Activated gamma-delta T cell treated with anti-CD3 and anti-CD28 coated beads, Interleukin-2, amount 50 U/mL, for 16 hours (primary cell): ENCODE measurements at places on chromosomes 5 and 9.

GRCh38 chr9:114493521-114494184 is 11.6 kb downstream of the WHRN start:
- no peak for DNase-seq

DNA sequence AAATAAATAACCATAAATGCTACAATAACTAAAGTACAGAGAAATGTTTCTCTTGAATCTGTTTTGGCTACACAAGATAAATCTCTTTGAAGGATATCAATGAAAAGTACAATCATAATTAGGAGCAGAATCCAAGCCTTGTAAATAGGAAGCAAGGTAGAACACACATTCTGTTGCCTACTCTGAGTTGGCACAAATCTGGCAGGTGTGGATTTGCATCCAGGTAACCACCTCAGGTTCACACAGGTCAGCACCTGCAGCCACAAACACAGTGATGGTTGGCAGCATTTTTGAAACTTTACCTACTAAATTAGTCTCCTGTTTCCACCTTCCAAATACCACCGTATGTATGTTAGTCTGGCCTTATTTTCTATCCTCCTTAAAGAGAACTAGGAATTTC is 105.3 kb upstream of the PIK3R1 start:
- no peak for DNase-seq

- DNase-seq = no peak
Observed at GRCh38 chr5:123755653-123756317, 243.8 kb downstream of the CSNK1G3 start.

DNA sequence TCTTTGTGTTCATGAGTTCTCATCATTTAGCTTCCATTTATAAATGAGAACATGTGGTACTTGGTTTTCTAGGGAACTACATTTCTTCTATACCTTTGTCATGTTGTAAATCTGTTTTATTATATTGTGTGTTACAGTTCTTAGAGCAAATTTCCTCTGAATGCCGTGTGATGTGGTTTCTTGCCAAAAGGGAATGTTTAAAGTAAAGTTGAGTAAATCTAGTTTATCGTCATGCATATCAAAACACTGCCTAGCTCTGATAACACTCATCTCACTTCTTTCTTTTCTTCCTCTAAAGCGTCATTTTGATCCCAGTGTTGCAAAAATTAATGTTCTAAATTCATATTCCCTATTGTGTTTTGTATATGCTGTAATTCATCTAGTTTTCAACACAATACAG is 295.4 kb upstream of the HAPLN1 start:
- DNase-seq = no peak

GRCh38 chr5:176497852-176498251 is 39.4 kb downstream of the RNF44 start:
- DNase-seq = no peak

GRCh38 chr5:32201122-32201753 is 27.1 kb upstream of the GOLPH3 start:
- DNase-seq = no peak

- DNase-seq = no peak
Observed at GRCh38 chr9:128916204-128916603, 4.6 kb upstream of the PHYHD1 start.

DNA sequence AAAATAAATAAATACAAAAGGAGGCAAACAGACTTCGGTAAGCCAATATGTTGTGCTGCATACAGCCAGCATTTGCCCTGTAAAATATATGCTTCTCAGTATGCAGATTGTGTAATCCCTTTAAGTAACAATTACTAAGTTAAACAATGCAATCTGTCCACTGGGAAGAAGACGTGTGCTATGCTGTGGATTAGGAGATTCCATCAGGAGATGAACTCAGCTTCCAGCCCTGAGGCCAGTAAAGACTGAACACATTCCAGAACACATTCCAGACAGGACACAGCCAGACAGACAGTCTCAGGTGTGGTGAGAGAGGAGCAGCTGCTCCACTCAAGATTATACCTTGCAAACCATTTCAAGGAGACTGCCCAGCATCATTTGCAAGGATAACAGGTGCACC is 97.8 kb downstream of the MPDZ start:
- DNase-seq = no peak

GRCh38 chr5:4765411-4765810 is 374.7 kb upstream of the ADAMTS16 start:
- DNase-seq = no peak

DNA sequence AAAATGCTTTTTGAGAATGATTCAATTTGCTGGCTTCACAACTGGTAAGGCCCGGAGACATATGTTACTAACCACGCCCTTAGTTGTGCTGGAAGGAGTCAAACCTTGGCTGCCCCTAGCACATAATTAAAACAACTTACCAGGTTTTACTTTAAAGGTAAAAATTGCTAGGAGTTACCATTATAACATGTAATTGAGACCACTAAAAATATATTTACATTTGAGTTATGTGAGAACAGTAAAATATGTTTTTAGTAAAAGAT is 435.6 kb upstream of the CDH9 start:
- no peak for DNase-seq

DNA sequence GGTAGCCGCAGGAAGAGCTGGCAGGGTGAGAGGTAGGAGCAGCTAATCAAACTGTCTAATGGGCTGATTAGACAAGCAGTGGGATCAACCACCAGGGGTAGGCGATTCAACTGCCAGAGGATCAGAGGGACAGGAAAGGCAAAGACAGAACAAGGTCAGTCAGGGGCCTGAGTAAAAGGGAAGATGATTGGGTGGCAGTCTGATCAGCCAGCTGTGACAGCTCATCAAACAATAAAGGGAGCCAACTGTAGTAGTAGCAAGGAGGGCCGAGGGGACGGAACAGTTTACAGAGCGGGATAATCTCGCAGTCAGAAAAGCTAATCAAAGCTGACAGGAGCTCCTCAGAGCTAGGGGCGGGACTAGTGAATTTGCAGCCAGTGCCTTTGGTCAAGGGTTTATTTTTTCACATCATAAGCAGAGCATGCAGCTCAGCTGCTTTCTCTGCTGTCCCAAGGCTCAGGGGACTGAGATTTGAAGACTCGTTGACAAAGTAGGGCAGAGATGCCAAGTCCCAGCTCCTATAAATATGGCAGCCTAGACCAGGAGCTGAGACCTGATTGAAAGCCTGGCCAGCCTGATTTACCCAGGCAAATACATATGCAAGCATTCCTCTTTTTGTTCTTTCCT is 418.2 kb downstream of the GABRG2 start:
- no peak for DNase-seq

GRCh38 chr5:138844812-138845513 is 30.2 kb downstream of the LRRTM2 start:
- DNase-seq = no peak

- no peak for DNase-seq
Observed at GRCh38 chr9:35518981-35519679, 29.2 kb downstream of the RUSC2 start.

GRCh38 chr5:6714226-6715041 is 1.2 kb downstream of the TENT4A start:
- no peak for DNase-seq

GRCh38 chr5:3698412-3698811 is 102.8 kb downstream of the IRX1 start:
- DNase-seq = no peak

DNA sequence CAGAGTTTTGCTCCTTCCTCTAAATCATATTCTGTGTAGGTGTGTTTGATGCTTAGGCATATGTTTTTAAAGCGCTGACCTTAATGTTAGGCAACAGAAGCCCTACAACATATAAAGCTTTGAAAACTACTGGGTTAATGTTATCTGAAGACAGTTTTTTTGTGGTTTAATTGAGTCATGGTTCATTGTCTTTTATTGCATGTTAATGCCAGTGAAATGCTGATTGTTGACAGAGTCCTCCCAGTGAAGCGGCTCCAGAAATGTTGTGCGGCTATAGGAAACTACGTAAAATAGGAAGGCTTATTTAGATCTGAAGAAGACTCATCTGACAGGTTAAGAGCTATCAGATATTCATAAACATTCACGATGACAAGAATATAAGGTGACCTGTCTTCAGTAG is 424.6 kb downstream of the CCDC171 start:
- no peak for DNase-seq

DNA sequence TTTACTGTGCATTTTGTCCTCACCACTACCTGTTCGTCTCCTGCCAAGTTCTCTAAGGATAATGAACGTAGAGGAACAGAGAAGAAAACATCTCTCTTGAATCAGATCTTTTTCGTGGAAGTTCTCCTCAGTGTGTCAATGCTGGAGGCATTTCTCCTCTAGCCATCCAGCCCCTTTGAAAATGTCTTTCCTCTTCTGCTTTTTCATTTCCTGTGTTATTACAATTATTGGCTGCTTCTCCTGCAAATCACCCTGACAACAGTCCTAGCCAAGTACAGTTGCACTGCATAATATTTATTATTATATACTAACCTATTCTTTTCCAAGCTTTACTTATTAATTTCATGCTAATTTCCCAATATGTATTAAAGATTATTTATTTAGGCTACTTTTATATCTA is 61.8 kb upstream of the TRPM3 start:
- DNase-seq = no peak

GRCh38 chr9:34457266-34458012 is 931 bp downstream of the FAM219A start:
- DNase-seq = no peak

GRCh38 chr9:110755179-110755578 is 86.6 kb downstream of the MUSK start:
- DNase-seq = no peak

DNA sequence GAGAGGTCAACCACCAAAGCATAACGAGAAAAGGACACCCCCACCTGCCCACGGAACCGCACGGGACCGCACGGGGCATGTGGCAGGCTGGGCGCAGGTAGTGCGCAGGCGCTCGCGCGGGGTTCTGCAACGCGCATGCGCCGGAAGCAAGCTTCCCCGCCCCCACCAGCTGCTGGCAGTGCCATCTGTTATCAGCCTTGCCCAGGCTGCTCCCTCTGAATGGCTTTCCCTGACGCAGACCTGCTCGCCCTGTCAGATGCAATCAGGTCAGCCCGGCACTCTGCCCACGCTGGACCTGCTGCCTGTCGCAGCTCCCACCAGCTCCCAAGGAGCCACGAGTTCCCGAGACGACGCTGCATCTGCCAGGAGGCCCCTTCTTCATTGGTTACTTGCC is 22.8 kb downstream of the PTCH1 start:
- DNase-seq = no peak

DNA sequence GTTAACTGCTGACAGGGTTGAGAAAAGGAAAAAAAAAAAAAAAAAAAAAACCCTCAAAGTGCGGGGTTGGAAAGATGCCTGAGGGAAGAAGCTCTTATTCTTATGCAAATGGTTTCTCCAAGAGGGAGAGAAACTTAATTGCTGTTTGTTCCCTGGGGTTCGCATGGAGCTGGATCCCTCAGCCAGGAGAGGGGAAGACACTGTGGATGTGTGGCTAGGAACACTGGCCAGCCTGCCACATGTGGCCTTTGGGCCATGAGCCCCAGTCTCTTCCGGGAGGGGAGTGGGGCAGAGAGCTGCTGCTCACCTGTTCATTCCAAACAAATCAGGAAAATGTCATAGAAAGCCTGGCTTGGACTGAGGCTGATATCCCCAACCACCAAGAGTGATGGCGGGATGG is 9.4 kb upstream of the SCGB3A2 start:
- DNase-seq = no peak

GRCh38 chr5:169288066-169288930 is 12.6 kb downstream of the SLIT3 start:
- no peak for DNase-seq

DNA sequence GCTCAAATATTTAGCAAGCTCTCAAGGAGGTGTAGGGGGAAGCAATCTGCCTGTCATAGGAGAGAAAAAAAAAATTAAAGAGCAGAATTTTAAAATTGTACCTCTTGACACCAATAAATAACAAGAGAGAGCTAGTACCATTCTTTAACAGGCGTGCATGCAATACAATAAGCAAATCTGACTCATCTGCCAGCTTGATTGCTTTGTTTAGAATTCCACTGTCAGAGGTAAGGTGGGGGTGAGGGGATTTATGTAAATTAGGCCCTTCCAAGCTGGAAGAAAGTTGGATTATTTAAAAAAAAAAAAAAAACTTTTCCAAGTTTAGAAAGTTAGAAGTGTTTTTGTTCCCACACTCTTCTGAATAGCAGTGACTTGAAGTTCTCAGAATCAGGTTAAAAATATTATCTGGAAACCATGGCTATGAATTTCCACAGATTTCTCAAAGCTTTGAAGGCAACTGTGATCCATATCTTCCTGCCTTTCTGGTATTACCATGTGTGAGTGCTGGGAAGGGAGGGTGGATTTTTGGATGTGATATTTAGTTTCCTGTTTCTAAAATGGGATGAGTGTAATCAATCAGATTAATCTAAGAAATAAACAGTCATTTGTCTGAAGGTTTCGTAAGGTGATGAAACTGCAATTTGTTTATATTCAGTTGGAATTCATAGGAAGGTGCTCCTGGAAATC is 477.5 kb downstream of the TLE4 start:
- DNase-seq = no peak

GRCh38 chr5:167049043-167049663 is 1242.3 kb upstream of the WWC1 start:
- no peak for DNase-seq

GRCh38 chr5:88674356-88675167 is 208.4 kb downstream of the MEF2C start:
- no peak for DNase-seq

DNA sequence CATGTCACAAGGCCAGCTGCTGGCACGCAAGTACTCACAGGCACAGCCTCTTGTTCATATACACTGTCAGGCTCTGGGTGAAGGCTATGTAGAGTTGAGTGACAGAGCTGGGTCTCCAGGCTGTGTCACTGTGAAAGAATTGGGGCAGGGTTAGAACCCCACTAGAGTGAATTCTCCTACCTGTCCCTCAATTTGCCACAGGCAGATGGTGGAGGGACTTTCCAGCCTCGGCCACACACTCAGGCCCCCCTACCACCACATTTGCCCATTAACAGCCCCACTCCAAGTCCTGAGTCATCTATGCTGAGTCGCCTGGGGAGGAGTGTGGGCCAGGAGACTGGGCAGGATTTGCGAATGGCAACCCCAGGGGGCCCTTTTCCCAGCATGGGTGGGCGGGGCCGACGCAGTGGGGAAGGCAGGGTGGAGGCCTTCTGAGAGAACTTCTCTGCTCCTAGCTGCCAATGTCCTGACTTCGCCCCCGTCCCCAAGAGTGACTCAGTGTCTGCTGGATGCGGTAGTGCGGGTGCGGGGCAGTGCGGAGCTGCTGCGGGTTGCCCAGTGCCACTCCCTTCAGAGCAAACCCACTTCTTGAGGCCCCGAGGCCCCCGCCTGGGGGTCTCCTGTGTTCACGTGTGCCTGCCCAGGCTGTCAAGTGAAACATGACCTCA is 50.3 kb upstream of the PSD2 start:
- no peak for DNase-seq

DNA sequence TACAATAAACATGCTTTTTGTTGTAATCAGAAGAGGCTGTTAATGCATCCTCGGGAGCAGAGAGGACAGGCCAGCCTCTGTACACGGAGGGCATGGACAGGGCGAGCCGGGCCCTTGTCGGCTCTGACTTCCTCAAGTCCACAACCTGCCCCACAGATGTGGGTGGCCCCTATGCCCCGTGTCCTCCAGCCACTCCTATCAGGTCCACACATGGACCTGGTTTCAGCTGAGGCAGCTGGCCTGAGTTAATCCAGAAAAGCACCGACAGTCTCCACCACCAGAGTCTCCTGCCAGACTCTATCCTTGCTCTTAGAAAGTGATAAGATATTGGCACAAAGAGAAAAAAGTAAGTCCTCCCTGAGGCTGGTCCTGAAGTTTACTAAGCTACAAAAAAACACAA is 52.4 kb upstream of the PHYKPL start:
- DNase-seq = no peak
